GM23338 (cell line): ENCODE measurements at places on chromosomes 1 and 21.
A peak's percentile ranks its signal among the peaks of the same experiment; 100 is the strongest.

DNA sequence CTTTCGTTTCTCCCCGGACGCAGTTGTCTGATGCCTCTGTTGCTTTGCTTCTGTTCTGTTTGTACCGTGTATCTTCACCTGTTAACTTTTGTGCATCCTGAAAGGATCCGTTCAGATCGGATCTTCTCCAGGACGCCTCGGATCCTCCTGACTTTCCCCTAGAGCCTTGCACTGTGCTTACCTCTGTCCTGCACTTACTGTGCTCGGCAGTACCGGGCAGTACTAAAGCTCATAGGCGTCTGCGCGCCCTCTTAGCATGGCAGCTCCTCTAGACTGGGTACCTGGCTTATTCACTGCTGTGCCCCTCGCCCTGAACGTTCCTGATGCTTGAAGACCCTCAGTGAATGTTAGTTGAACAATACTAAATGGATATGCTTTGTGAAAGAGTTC lies 934 bp downstream of the SCP2 start:
- peak overlapping the region; percentile 84 for H3K4me3 ChIP-seq
- no peak overlapping the region for H3K27ac ChIP-seq
- no peaks in the 10 kb centered on the region for H3K36me3 ChIP-seq
- H3K27me3 ChIP-seq: peaks cover 49% of the 10 kb centered on the region

DNA sequence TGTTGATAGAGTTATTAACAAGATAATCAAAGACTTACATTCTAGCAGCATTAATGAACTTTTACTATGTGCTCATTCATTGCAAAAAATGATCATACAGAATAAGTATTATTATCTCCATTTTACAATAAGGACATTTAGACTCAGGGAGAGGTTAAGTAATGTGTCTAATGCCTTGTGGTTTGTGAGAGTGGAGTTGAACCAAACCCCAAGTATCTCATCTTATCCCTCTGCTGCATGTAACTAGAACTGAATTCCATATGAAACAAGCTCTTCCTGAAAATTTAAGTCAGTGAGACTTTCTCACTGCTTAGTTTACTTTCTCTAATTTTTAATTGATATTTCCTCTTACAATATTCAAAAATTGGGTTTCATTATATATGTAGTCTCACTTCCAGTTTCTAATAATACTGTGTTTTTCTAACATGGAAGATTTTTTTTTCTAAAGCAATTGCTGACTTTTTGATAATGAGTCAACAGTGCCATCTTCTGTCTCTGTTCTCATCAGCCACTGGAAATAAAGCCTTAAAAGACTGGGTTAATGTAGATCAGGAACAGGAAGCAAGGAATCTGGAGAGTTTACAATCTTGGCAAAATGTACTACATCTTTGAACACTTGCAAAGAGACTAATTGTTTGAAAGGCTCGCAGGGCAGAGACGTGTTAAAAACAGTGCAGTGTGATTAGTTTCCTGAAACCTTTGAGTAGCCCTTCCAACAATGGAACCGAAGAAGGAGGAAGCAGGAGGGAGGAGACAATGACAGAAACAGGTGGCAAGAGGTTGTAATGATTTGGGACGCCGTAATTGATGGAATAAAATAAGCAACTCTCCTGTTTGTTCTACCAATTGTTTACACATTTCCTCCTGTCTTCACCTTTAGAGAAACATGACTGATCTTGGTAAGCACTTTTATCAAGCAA lies 567.6 kb downstream of the MRPL39 start:
- no peak overlapping the region for H3K4me3 ChIP-seq
- no peak overlapping the region for H3K27ac ChIP-seq
- no peaks in the 10 kb centered on the region for H3K27me3 ChIP-seq
- no peaks in the 10 kb centered on the region for H3K4me1 ChIP-seq

DNA sequence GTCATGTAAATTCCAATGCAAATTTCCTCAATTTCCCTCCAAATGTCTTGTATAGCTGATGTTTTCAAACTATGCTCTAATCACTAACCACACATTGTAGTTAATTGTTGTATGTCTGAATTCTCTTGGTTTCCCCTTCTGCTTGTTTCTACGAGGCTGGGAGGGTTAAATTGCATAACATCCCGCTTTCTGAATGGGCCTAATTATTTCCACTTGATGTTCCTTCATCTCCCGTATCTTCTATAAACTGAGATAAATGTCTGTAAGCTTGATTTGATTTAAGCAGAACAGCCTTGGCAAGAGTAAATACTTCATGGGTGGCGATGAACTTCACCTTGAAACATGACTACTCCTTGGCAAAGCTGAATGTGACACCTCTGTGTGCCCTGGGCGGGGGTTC lies 72.2 kb downstream of the SERINC2 start:
- no peaks in the 10 kb centered on the region for H3K36me3 ChIP-seq
- DNase-seq: no peak
- H3K4me3 ChIP-seq: no peak overlapping the region
- no peak overlapping the region for H3K27ac ChIP-seq

DNA sequence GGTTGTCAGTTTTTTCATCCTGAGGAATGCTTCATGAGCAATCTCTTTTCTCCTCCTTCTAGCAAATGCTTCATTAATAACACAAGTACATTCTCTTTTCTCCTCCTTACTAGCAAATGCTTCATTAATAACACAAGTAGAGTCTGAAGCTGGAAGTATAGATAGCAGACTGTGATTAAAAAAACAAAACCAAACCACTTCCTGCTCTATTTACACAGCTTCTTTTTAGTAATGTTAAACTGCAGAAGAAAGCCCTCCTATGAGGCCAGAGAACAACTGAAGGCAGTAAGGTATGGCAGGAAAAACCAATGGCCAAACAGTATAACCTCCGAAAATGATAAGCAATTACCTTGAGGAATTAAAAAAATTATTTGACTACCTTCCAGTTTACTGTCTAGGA lies 90.1 kb downstream of the ZSWIM5 start:
- no peak overlapping the region for H3K4me3 ChIP-seq
- no peak overlapping the region for H3K27ac ChIP-seq
- H3K4me1 ChIP-seq: 0 out of 2 replicates have a peak, but pooled peaks cover 7% of the 10 kb centered on the region
- H3K36me3 ChIP-seq: no peaks in the 10 kb centered on the region
- no peaks in the 10 kb centered on the region for H3K27me3 ChIP-seq

- H3K27me3 ChIP-seq: no peaks in the 10 kb centered on the region
- DNase-seq: no peak
- H3K27ac ChIP-seq: no peak overlapping the region
- no peaks in the 10 kb centered on the region for H3K4me1 ChIP-seq
Observed at GRCh38 chr1:163230827-163231226, 28.1 kb upstream of the RGS5 start.

DNA sequence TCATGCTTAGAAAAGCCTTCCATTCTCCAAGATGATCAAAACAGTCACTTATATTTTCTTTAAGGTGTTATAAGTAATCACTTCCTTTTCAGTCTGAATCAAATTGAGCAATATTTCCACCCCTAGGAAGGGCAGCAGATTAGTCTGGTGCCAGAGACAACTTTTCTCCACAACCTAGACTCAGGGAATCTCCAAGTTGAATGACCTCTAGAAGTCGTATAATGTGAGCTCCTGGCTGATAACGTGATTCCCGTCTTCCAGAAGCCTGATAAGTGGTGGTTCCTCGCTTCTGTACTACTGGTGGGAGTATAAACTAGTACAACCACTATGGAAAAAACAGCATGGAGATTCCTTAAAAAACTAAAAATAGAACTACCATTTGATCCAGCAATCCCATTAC lies 178.4 kb upstream of the UBE2U start:
- H3K4me1 ChIP-seq: no peaks in the 10 kb centered on the region
- no peaks in the 10 kb centered on the region; the same call in 1 of the 2 replicates for H3K36me3 ChIP-seq
- no peaks in the 10 kb centered on the region for H3K27me3 ChIP-seq
- no peak for DNase-seq

GRCh38 chr21:28592205-28592865 lies 400.3 kb downstream of the LTN1 start:
- no peaks in the 10 kb centered on the region for H3K27me3 ChIP-seq
- H3K36me3 ChIP-seq: no peaks in the 10 kb centered on the region
- H3K4me1 ChIP-seq: peaks cover 7% of the 10 kb centered on the region
- H3K27ac ChIP-seq: no peak overlapping the region
- H3K4me3 ChIP-seq: no peak overlapping the region

- no peaks in the 10 kb centered on the region for H3K36me3 ChIP-seq
- no peak overlapping the region for H3K4me3 ChIP-seq
- H3K4me1 ChIP-seq: no peaks in the 10 kb centered on the region
- H3K27ac ChIP-seq: no peak overlapping the region
- H3K27me3 ChIP-seq: no peaks in the 10 kb centered on the region
- DNase-seq: no peak
Observed at GRCh38 chr1:173409613-173410012, 67.5 kb upstream of the PRDX6 start.

DNA sequence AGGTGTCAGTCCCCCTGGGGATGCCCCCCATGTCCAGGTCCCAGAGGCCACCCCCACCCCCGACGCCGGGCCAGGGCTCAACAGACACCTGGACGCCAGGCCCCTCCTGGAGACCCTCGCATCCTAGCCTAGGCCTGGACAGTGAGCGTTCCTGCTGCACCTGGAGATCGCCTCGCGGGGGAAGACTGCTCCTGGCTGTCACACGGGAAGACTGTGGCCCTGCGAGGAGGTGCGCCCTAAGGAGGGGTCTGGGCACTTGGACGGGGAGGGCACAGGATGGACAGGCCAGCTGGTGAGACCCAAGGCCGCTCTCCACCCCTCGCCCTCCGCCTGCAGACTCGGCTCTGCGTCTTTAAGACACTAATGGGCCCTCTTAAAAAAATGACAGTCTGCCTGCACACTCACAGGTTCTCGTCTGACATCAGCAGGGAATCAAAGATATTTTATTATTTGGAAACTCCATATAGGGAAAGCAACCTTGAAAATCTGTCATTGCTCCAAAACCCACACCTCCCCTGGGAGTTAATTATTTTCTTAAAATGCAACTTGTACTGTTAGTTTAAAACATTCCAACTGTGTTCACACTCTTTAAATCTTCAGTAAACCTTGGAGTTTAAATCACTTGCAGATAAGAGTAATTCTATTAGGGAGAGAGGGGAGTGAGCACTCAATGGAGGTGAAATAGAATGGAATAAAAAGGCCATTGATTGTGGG lies 45.6 kb upstream of the ACTRT2 start:
- no peak overlapping the region for H3K27ac ChIP-seq
- no peaks in the 10 kb centered on the region for H3K4me1 ChIP-seq
- no peaks in the 10 kb centered on the region for H3K27me3 ChIP-seq
- H3K36me3 ChIP-seq: no peaks in the 10 kb centered on the region
- H3K4me3 ChIP-seq: no peak overlapping the region

DNA sequence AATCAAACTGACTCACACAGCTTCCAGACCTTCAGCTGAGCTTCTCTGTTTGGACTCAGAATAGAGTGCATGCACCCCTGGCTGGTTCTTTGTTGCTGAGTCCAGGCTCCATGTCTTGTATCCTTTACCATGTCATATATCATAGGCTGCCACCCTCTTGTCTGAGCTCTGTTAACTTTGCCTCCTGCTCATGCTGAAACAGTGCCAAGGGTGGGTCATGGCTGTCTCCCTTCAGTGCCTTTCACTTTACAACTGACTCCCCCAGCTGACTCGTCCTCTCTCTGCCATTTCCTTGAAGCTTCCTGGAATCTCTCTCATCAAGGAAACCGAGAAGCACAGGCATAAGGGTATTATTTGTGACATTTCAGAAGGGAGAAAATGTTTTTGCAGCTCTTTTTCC lies 885.3 kb downstream of the TTLL7 start:
- no peaks in the 10 kb centered on the region for H3K36me3 ChIP-seq
- DNase-seq: no peak
- H3K4me1 ChIP-seq: peaks cover 10% of the 10 kb centered on the region; the same call in 1 of the 2 replicates
- no peak overlapping the region for H3K4me3 ChIP-seq
- no peaks in the 10 kb centered on the region for H3K27me3 ChIP-seq

- DNase-seq: no peak
- H3K4me1 ChIP-seq: peaks cover 7% of the 10 kb centered on the region; the same call in 1 of the 2 replicates
Observed at GRCh38 chr1:234920136-234920842, 208.3 kb downstream of the TOMM20 start.

DNA sequence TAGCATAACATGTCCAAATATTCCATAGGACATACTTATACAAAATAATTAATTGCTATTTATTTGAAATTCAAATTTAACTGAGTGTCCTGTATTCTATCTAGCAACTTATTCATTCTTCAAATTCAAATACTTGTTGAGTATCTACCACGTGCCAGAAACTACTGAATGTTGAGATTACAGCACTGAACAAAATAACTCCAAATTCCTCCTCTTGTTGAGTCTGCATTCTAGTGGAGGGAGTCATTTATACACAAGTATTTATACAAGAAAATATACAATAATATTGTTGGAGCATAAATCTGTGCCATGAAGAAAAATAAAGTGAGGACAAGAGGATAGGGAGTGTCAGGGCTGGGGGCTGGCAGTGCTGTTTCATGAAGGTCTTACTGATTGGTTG lies 43.7 kb upstream of the CDC42BPA start:
- H3K36me3 ChIP-seq: no peaks in the 10 kb centered on the region
- H3K4me1 ChIP-seq: peaks cover 10% of the 10 kb centered on the region
- H3K27me3 ChIP-seq: no peaks in the 10 kb centered on the region
- no peak overlapping the region for H3K27ac ChIP-seq
- H3K4me3 ChIP-seq: no peak overlapping the region

GRCh38 chr21:41961282-41961701 lies 7.5 kb upstream of the C2CD2 start:
- no peaks in the 10 kb centered on the region; the same call in 1 of the 2 replicates for H3K4me1 ChIP-seq
- H3K27me3 ChIP-seq: no peaks in the 10 kb centered on the region
- no peak overlapping the region for H3K27ac ChIP-seq
- no peak overlapping the region for H3K4me3 ChIP-seq
- no peaks in the 10 kb centered on the region for H3K36me3 ChIP-seq

DNA sequence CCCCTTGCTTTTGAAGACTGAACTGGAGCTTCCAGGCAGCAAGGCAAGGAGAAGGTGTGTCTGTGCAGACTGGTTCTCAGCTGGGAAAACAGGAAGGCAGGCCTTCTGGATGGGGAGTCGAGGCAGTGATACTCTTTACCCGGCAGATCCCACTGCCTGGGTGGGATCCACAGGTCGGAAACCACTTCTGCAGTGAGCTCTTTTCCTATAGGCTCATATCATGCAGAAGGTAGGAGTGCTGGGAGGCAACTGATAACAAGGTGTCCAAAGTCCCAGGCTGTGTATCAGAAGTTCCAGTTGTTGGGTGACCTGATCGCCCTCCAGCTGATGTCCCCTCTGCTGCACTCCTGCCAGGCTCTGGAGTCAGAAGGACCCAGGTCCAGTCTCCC lies 17.1 kb downstream of the ACOT11 start:
- no peak for DNase-seq
- no peaks in the 10 kb centered on the region; the same call in 1 of the 2 replicates for H3K36me3 ChIP-seq
- no peak overlapping the region for H3K27ac ChIP-seq
- H3K27me3 ChIP-seq: no peaks in the 10 kb centered on the region

- no peak for DNase-seq
- H3K27me3 ChIP-seq: no peaks in the 10 kb centered on the region
- H3K27ac ChIP-seq: no peak overlapping the region
- H3K4me1 ChIP-seq: peaks cover 39% of the 10 kb centered on the region
Observed at GRCh38 chr1:206699000-206699586, 14.4 kb downstream of the MAPKAPK2 start.
